Natural killer cell (primary cell): ENCODE measurements at places on chromosomes 16 and 17.

GRCh38 chr16:64356267-64356666 lies 765.6 kb downstream of the CDH11 start:
- DNase-seq = no peak

DNA sequence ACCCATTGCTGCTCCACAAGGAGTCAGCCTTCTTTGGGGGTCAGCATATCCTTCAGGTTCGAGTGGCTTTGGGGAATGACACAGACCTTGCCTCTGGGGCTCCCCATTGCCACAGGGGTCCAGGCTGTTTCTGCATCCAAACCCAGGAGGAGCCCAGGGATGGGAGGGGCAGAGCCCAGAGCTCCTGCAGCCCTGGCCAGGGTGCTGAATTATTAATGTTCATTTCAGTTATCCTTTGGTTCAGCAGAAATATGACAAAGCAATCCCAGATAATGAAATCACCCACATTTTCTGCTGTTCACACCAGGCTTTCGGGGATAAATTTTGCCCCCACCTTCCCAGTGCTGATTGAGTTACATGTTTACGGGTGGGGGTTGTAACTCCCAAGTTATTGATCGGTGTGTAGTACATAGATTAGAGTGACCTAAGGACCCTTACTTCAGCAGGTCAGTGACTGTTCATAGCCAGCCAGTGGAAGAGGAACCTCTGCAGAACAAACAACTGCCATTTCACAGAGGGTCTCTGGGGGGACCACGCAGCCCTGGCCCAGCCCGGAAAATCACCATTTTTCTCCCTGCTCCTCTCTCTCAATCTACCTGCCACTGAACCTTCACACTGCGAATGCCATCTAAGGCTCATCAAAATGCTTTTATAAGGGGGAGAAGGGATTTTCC lies 240.3 kb upstream of the N4BP1 start:
- no peak for DNase-seq

DNA sequence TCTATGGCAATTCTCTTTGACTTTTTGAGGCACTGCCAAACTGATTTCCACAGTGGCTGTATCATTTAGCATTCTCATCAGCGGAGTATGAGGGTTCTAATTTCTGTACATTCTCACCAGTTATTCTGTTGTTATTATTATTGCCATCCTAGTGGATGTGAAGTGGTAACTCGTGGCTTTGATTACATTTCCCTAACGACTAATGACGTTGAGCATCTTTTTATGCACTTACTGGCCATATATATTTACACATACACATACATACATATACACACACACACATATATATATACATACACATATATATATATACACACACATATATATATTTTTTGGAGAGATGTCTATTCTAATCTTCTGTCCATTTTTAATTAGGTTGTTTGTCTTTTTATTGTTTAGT lies 3.7 kb upstream of the MLYCD start:
- no peak for DNase-seq

DNA sequence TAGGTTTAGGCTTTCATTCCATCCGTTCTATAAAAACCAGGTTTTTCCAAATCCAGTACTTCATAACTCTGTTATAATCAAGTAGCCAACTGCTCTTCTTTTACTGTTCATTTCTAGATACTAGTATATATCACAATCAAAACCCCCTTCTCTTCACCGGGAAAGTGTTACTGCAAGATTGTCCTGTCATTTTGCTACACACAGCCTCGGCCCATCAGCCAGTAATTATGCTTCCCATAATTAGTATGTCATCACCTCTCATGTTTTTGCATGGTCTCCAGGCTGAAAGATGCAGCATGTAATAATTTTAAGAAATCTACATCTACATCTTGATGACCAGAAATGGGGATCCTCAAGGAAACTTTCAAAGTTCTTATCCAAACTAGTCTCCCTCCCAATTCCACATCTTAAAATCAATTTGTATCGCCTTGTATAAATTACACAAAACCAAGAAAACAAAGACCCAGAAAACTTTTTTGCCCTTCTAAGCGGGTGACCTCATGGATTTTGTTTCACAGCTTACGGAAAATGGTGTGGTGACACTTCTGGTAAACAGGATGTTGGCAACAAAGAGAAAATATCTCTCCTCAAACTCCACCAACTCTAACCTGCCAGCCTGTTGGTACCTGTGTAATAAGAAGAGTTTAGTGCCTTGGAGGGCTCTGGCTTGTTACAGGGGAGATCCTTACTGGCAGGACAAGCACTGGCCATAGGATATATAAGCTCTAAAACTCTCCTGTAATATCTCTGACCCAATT lies 9.3 kb downstream of the TACO1 start:
- DNase-seq = peak; percentile 51

DNA sequence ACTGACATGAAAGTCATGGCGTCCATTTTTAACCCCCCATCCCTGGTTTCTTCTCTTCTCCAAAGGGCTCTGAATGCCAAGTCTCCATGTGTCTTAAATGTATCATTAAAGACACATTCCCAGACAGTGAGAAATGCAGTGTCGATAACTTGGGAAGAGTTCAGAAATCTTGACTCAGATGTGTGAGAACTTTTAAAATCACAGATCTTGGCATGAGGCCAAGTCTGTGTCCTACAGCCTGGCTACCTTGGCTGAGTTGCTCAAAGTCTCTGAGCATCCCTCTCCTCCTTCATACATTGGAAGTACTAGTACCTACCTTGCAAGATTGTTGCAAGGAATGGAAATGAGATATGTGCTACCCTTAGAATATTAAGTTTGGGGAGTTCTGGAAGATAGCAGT lies 1046.5 kb upstream of the RBFOX1 start:
- DNase-seq = no peak

DNA sequence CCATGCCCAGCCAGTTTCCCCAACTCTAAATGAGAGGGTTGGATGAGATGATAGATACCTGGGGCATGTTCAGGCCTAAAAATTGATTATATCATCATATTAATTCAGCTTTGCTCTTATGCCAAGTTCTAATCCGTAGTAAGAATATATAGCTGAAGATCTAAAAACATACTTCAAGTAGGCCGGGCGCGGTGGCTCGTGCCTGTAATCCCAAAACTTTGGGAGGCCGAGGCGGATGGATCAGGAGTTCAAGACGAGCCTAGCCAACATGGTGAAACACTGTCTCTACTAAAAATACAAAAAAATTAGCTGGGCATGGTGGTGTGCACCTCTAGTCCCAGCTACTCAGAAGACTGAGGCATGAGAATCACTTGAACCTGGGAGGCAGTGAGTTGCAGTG lies 12.0 kb downstream of the PLA2G10 start:
- no peak for DNase-seq

DNA sequence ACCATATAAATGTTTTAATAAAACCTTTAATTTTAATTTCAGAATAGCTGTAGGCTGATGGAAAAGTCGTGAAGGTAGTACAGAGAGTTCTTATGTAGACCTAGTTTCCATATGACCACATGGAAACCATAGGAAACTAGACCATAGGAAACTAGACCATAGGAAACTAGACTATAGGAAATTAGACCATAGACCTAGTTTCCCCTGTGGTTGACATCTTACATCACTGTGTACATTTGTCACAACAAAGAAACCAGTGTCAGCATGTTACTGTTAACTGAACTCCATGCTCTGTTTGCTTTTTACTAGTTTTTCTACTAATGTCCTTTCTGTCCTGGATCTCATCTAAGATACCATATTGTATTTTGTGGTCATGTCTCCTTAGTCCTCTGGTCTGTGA lies 14.6 kb downstream of the NUDT7 start:
- DNase-seq = no peak

DNA sequence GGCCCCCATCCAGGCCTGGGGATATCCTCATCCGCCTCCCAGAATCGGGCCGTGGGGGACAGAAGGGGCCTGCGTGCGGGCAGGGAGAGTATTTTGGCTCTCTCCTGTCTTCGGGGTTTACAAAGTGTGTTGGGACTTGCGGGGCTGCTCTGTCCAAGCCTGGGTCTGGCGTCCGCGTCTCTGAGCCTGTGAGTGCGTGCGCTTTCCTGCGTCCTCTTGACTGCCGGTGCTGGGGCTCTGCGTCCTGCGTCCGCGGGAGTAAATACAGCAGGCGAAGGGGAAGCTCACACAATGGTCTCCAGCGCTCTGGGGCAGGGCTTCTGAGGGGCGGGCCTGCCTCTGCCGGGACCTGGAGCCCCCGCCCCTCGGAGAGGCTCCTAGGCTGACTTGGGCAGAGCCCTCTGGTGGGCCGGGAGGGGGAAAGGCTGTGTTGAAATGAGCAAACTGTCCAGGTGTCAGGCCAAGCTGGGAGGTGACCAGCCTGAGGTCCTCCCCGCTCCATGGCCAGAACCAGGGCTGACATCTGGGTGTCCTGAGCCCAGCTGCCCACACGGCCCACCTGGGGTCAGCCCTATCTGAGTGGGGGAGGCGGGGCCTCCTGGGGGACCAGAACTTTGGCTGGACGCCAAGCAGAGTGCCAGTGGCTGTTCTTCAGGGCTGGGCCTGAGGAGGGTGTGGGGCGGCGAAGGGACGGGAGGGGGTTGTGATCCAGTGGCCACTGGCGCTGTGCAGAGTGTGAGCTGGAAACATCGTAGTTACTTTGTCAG lies 233.6 kb downstream of the SEC14L1 start:
- DNase-seq = peak; percentile 88

DNA sequence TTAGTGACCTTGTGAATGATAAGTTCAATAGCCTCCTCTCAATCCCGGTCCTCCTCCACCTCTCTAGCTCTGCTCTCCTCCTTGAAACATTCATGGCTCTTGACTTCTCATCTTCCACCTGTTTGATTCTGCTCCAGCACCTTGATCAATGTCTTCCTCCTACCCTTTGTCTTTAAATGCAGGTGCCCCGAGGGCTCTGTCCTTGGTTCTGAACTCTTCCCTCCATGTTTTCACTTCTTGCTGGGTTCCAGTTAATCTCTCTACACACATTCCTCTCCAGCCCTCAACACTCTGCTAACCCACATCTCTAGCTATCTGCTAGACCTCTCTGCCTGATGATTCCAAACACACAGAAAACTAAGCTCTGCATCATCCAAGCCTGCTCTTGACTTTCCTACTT lies 13.4 kb downstream of the CD300E start:
- no peak for DNase-seq

DNA sequence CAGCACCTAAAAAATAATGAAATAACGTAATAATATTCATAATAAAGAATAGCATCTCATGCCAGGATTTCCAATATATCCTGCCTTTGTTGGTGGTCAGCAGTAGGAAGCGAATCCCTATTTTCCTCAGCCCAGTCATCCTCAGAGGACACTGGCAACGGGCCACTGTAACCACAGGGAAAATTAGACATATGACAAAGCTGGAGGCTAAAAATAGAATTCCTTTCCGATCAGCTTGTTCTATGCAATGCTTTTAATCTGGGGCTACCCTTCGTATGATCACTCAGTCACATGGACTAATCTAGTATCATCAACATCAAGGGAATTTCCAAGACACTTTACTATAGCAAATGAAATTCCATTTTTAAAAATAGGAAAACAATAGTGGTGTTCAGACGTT lies 246.9 kb upstream of the KCNJ16 start:
- no peak for DNase-seq

DNA sequence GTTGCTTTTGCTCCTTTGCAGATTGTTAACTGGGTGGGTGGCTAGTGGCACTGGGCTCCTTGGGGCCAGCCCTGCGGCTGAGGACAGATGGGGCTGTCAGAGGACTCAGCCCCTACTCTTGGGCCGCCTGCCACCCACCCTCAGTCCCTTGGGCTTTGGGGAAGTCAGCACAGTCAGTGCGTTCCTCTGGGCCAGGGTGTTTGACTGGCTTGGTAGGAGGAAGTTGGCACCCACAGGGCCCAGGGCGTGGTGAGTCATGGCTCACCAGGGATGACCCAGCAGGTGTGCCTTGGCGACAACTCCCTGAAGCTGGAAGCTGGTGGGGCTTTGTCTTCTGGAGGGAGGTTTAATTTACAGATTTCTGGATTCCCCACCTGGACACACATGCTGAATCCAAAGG lies 32.4 kb downstream of the HAPSTR1 start:
- no peak for DNase-seq

- no peak for DNase-seq
Measured at GRCh38 chr17:51699303-51699702, 439.0 kb downstream of the UTP18 start.

DNA sequence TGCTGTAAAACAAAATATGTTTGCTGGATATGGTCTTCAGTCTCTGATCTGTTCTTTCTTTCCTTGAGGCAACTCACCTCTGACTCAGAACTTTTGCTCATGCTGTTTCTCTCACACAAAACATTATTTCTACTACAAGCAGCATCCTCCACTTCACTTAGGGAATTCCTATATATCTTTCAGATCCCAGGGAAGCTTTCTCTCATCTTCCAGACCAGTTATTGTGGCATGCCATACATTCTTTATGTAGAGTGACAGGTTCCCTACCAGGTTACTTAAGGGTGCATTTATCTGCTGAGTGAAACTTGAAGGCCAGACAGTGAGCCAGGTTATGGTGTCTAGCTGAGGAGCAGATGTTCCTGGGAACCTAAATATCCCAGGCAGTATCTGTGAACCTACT lies 1226.0 kb downstream of the CDH8 start:
- DNase-seq = no peak

DNA sequence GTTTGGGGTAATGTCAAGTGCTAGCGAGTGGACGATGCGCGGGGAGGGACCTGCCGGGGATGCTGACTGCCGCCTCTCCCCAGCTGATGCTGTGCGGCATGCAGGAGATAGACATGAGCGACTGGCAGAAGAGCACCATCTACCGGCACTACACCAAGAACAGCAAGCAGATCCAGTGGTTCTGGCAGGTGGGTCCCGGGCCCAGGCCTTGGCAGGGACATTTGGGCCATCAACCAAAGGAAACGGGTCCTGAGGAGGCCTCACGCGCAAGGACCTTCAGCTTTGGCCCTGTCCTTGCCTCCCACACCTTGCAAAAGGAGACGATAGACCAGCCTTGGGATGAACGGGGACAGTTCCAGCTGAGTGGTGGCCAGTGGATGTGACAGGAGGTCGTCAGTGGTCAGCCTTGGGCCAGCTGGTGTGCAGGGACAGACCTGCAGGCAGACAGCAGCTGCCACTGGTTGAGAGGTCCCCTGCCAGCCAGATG lies 13.6 kb upstream of the CLEC18A start:
- DNase-seq = no peak

- no peak for DNase-seq
Measured at GRCh38 chr16:20153444-20153843, 79.8 kb upstream of the GPR139 start.

DNA sequence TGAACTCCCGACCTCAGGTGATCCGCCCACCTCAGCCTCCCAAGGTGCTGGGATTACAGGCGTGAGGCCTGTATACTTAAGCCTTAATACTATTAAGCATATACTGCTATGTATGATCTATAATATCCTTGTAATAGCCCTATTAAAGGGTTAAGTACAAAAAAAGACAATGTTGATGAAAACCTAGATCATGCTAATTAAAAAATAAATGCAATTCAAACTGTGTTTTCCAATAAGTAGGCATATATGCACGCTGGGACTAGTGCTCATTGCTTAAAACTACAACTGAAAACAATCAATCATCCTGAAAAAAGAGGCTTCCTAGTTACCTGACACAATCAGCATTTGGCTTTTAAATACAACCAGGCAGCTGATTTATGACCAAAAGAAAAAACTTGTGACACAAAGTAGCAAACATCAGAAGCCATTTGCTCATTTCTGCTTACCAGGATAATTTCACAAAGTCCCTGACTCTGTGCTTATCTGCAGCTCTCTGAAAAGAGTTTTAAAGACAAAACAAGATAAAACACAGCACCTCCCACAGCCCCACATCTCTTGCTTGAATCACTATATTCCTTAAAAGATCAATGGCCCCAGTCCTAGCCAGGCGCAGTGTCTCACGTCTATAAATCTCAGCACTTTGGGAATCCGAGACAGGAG lies 11.1 kb downstream of the ZNF385C start:
- DNase-seq = no peak
